B cell (primary cell): ENCODE measurements at places on chromosomes 4 and X. TPM values are rescaled to one million over a fixed set of nuclear protein-coding genes. Genes with fewer than 3 reads are reported as not detected.

GRCh38 chr4:86942185-86942666 is 7.4 kb downstream of the AFF1 start:
- peaks cover 4% of the 10 kb centered on the region for H3K36me3 ChIP-seq
- no peak for DNase-seq
- H3K4me1 ChIP-seq, result peaks cover 55% of the 10 kb centered on the region
- no peaks in the 10 kb centered on the region for H3K27me3 ChIP-seq
- no peak overlapping the region for H3K27ac ChIP-seq

The FRG2 gene
- polyA plus RNA-seq, result not detected in 2 replicates

The HTN1 gene
- polyA plus RNA-seq, result not detected in 2 replicates

DNA sequence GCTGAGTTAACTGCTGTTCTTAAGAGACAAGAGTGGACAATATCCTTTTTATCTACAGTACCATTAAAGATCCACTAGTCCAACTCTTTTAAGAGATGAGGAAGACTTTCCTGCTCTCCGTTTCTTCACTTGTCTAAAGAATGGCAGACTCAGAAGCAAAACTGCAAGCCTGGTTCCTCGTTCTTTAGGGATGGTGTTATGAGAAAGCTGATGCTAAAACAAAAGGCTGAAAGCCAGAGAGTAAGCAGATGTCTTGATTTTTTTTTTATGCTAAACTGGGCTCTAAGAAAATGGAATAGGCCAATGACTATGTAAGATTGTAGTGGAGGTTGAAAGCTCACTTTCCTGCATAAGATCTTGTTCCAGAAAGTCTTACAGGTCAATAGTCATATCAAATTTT is 78.1 kb downstream of the CNGA2 start:
- no peaks in the 10 kb centered on the region for H3K27me3 ChIP-seq
- H3K27ac ChIP-seq, result no peak overlapping the region
- no peaks in the 10 kb centered on the region for H3K4me1 ChIP-seq
- DNase-seq, result no peak
- no peaks in the 10 kb centered on the region for H3K36me3 ChIP-seq
- no peak overlapping the region for H3K4me3 ChIP-seq

GRCh38 chrX:129239371-129239770 is 283.9 kb downstream of the SMARCA1 start:
- H3K4me3 ChIP-seq, result no peak overlapping the region
- H3K36me3 ChIP-seq, result no peaks in the 10 kb centered on the region
- H3K27me3 ChIP-seq, result no peaks in the 10 kb centered on the region

- no peaks in the 10 kb centered on the region for H3K36me3 ChIP-seq
- H3K4me1 ChIP-seq, result no peaks in the 10 kb centered on the region
- no peaks in the 10 kb centered on the region for H3K27me3 ChIP-seq
These were observed 228.4 kb downstream of the SPRY1 start for GRCh38 chr4:123624959-123625358.

The SOD3 gene
- polyA plus RNA-seq, result not detected in 2 replicates

The RTL3 gene
- not detected in 2 replicates for polyA plus RNA-seq
